Anterior cingulate cortex (tissue), 58 donors: ENCODE measurements at places on chromosomes 1 and 21.

- DNase-seq = no peak
These were observed 58.6 kb downstream of the TNFSF4 start for GRCh38 chr1:173148545-173148944.

GRCh38 chr1:3705341-3705950, 46.8 kb upstream of the CCDC27 start:
- DNase-seq = no peak

DNA sequence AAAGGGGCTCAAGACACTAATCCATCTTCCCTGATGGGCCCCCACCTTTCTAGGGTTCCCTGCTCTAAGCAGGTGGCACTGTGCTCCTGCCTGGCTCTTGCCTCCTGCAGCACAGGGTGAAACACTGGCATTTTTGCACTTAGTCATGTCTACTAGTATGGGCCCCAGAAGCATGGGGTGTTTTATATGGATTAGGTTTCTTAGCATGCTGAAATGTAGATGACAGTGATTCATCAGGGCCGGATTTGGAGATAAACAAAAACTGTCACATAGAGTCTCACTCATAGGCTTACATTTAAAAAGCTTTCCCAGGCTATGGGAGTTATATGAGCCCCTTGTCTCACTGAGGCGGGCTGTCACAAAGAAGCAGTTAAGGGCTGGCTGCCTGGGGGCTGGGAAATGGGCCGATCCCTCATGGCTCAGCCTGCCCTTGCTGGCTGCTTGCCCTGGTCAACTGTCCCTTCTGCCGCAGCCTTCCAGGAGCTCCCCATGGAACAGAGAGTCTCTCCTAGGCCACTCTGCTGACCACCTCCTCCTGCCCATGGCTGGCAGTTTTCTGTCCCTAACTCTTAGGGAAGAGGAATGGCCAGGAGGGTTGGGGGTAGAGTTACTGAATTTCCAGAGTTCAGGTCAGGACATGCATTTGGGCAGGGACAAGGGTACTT, 6.5 kb downstream of the GALNT2 start:
- peak; percentile 29 for DNase-seq

GRCh38 chr1:108611984-108612383, 48.9 kb downstream of the HENMT1 start:
- DNase-seq = no peak

DNA sequence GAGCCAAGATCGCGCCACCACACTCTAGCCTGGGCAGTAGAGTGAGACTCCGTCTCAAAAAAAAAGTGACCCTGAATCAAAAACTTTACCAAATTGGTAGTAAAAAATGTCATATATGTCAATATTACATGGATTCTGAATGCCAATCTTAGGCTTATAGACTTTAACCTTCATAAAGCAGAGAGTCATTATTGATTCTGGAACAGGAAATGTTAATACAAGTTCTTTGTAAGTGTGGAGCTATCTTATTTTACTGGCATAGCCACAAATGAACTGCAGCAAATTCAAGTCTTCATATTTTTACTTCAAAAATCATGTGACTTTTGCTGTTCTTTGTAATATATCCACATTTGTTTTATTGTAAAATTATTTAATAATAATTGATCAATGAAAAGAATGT, 41.3 kb downstream of the PPP2R5A start:
- DNase-seq = no peak

DNA sequence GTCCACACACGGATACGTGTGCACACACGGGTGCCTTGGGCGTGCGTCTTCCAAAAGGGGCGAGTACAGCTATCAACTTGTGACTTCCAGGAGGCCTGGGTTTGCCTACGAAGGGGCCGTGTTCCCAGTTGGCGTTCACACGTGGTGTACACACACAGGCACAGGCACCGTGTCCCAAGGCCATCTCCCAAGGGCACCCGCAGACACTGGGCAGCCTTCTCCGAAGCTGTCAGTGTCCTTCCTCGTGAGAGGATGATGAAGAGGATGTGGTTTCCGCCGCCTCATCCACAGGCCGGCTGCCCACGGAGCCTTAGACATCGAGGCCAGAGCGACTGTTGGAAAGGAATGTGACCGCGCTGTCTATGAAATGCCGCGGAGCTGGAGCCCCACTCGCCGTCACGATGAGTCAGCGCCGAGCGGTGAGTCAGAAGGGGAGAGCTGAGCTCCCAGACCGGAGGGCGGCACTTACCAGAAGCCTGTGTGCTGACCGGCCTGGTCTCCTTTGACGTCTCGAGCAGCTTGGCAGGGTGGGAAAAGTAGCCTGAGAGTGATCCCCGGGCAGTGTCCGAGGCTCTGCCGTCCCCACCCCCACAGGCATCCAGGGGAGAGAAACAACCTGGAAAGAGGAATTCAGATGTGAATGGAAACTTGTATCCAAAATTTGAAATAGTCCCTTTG, 141.4 kb upstream of the ARHGEF16 start:
- peak; percentile 35 for DNase-seq

GRCh38 chr1:10528066-10529014, 53.6 kb downstream of the PEX14 start:
- DNase-seq = no peak

DNA sequence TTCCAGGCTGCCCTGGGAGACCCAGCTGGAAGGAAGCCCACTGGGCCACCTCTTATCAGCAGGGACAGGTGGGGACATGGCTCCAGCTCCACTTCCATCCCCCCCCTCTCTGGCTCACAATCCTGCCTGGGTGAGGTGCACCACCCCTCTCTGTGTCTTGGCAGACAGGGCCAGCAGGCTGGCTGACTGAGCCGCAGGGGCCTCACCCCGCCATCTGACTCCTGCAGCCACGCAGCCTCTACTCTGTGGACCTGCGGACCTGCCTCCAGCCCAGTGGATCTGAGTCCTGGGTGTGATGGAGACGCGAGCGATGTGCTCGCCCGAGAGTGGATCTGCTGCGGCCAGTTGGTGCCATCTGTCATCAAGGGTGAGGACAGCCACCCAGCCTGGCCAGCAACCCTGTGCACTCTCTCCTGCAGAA, 30.1 kb downstream of the RCC2 start:
- no peak for DNase-seq

DNA sequence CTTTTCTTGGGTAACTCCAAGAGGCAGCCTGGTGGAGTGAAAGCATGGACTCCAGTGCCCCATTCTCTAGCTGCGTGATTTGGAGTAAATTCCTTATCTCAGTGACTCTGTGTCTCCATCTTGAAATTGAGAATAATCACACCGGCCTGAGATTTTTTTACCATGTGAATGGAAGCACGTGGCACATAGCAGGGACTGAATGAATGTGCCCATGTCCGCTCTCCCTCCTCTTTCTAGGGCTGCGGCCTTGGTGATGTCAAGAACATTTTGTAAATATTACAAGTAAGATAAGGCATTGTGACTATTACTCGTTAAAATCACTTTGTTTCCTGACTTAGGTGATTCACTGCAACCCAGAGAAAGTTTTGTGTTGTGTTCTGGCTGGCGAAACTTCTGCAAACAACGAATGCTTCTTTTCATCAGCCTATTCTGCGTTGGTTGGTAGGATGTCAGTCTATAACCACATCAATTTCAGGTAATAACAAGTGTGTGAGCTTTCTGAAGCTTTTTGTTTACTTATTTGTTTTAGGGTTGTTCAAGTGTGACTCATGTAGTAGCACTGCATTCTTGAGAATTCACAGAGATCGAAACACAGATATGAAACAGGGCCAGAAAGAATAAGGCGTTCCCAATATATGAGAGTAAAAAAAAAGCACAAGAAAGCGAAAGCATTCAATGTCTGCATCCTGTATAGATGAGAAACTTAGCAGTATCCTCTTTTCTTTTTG, 135.7 kb upstream of the SLC45A1 start:
- DNase-seq = no peak

- DNase-seq = no peak
These were observed 96.7 kb downstream of the ZP4 start for GRCh38 chr1:237794071-237794470.

- no peak for DNase-seq
These were observed 651 bp downstream of the PDE4B start for GRCh38 chr1:65793359-65793732.

DNA sequence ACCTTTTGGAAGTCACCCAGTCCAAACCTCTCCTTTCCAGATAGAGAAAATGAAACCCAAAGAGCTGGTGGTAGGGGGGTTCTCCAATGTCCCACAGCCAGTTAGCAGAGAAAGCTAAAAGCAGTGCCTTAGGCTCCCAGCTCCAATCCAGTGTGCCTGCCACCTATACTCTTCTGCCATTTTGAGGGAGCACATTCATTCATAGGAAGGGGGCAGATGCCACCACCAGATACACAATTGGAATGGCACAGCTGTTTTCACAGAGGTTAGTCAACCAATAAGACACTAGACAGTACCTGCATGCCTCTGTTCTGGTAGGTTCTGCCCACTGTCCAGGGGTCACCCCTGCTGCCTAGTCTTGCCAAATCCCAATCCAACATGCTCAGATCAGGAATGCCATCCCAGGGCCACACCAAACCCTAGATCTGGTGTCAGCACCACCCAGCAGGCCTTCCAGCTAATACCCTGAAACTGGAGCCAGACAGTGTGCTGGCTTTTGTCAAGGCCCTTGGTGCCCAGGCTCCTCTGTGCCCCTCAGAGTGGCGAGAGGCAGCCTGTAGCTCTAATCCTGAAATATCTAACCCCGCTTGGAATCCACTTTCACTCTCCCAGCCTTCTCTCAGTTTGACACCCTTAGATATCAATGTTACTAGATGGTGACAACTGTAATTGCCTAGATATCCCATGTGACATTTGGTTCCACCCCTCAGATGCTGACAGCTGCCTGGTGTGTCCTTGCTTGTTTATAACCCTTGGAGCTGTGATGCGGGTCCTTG, 178.6 kb downstream of the TGFBR3 start:
- no peak for DNase-seq

DNA sequence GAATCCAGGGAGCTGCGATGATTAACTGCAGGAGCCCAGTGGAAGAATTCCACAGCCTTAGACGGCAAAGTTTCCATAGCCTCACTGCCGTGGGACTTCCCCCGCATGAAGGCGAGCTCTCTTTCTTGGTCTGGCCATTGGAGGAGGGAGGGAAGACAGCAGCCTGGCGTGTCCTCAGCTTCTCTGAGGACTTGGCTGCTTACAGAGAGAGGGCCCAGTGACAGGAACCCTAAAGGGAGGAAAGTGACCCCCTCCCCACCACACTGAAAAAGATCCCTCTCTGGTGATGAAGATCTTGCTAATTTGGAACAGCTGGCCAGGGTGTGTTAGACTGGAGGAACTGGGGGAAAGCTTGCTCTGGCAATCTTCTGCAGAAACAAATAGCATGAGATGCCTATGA, 41.0 kb downstream of the ATP2B4 start:
- no peak for DNase-seq

DNA sequence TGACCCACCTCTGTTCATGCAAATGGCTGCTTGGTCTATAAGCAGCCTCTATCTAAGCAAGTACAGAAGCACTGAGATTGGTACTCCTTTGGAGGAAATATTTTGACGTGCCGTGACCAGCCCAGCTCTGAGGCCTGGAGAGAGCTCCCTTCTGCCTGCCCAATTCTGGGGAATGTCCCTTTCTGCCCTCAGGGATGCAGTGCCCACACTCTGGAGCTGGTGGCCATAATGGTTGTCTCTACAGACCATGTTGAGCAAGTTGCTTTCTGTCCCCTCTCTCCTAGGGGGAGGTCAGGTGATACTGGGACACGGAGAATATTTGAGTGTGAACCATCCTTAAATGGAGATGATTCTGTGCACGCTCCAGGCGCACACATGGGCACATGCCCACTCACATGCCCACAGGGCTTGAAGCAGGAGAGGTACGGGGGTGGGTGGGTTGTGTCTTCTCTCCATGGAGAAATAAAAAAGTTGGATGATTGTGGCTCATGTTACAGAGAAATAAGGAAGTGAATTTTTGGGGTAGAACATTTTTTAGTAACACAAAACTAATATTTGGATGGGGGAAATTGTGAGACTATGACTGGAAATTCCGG, 13.9 kb upstream of the ALPL start:
- DNase-seq = no peak

DNA sequence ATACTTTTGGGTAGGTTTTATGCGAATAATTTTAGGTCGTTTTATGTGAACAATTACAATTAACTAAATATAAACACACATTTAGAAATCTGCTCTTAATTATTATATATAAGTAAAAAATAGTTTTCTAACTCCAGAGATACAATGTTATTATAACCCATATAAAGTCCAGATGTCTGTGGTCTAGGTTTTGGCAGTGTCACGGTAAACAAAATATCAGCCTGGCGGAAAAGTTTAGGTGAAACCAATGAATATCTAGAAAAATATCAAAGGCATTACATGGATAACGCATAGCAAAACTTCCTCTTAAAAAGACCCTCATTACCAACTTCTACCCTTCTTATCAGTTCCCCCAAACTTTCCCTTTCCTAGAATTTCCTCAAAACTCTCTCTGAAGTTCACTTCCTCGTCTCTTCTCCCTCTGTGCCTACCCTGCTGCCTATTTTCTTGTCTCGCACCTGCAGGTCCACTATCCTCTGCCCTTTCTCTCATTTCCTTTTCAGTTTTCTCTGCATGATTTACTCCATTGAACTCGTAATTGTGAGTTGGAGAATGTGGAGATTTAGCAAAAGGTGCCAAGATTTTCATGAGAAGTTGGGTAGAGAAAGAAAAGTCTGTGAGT, 21.8 kb downstream of the VTCN1 start:
- DNase-seq = no peak

- DNase-seq = no peak
These were observed 22.7 kb downstream of the COL6A1 start for GRCh38 chr21:46004168-46004861.

GRCh38 chr1:205950280-205950679, 7.0 kb upstream of the SLC26A9 start:
- peak; percentile 34 for DNase-seq

- DNase-seq = no peak
These were observed 44.3 kb upstream of the LRRC7 start for GRCh38 chr1:69523461-69523860.

GRCh38 chr1:19373211-19374082, 61.3 kb downstream of the SLC66A1 start:
- no peak for DNase-seq

DNA sequence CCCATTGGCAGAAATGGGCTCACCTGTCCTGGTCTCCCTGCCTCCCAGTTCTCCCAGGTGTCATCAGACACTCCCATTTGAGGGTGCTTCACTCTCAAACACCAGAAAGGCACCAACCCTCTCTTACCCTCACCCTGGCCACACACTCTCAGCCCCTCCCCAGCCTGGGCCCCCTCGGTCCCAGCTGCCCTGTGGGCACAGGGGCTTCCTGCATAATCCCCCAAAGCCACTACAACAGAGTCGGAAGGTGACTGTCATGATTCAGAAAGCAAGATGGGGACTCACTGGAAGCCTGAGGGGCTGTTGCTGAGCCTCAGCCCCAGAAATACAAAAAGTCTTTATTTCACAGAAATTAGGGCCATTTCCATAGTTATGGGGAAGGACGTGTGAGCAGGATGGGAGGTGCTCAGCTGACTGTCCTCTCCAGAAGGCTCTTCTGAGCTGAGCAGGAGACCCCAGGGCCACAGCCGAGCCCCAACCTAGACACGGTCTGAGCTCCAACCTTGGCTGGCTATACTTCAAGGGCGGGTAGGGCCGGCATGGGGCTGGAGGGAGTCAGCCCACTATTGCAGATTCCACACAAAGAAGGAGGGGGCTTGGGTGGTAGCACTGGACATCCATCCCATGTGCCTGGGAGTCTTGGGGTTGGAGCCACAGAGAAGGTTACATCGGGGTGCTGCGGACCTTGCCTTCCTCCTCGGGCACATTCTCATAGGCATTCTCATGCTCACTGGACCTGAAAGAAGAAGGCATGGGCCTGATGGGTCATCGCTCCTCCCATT, 6.3 kb downstream of the PDZK1IP1 start:
- DNase-seq = no peak

GRCh38 chr1:149993764-149994163, 16.8 kb downstream of the OTUD7B start:
- no peak for DNase-seq

- DNase-seq = no peak
These were observed 88.7 kb downstream of the ITPKB start for GRCh38 chr1:226650236-226650841.
